GM12878 (cell line): ENCODE measurements at places on chromosomes 7 and 10. TPM values are rescaled to one million over a fixed set of nuclear protein-coding genes. Genes with fewer than 3 reads are reported as not detected.
A peak's percentile ranks its signal among the peaks of the same experiment; 100 is the strongest.

- no peaks in the 10 kb centered on the region for H3K36me3 ChIP-seq
- no peak for DNase-seq
- no peak overlapping the region for H3K27ac ChIP-seq
- H3K27me3 ChIP-seq = no peaks in the 10 kb centered on the region
Observed at GRCh38 chr7:69630292-69630691, 32.0 kb downstream of the AUTS2 start.

GRCh38 chr7:75656740-75657139, 82.0 kb downstream of the HIP1 start:
- peaks cover 4% of the 10 kb centered on the region for H3K4me1 ChIP-seq
- no peaks in the 10 kb centered on the region for H3K36me3 ChIP-seq
- no peak overlapping the region for H3K4me3 ChIP-seq
- no peak for DNase-seq

Gene PAXIP1
- 22.5 and 26.5 TPM in 2 replicates for total RNA-seq

- no peak for DNase-seq
- H3K4me1 ChIP-seq = no peaks in the 10 kb centered on the region
- H3K27me3 ChIP-seq = no peaks in the 10 kb centered on the region; the same call in 1 of the 2 replicates
Observed at GRCh38 chr7:122155566-122155965, 11.5 kb upstream of the AASS start.

Gene FAS
- total RNA-seq = 61.1 and 62.9 TPM in 2 replicates

GRCh38 chr10:129615921-129616525, 149.0 kb downstream of the MGMT start:
- no peaks in the 10 kb centered on the region for H3K27me3 ChIP-seq
- no peak overlapping the region for H3K27ac ChIP-seq
- H3K4me3 ChIP-seq = no peak overlapping the region
- no peaks in the 10 kb centered on the region for H3K4me1 ChIP-seq

DNA sequence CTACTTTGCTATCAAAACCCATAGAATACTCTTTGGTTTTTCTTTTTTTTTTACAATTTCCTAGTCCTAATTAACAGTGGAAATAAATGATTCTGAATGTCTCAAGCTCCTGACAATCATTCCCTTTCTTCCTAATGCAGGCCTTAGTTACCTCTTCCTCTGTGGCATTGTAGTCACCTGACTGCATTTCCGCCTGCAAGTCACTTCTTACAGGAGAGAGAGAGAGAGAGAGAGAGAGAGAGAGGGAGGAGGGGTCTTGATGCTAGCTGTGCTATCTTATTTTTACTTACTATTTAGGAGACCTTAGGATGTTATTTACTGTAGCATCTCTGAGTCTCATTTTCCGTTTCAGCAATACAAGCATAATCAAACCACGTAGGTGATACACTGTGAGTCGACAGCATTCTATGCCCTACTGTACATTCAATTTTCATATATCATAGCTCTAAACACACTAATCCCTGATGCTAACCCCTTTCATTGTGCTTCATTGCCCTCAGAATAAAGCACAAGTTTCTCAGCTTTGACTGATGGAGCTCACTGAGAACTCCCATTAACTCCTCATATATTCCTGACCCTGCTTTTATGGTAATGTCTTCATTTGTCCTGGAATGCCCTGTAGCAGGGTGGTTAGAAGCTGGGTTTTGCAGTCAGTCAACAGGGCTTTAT, 1237.3 kb downstream of the XPNPEP1 start:
- H3K36me3 ChIP-seq = no peaks in the 10 kb centered on the region
- H3K4me1 ChIP-seq = no peaks in the 10 kb centered on the region
- no peaks in the 10 kb centered on the region for H3K27me3 ChIP-seq
- H3K27ac ChIP-seq = no peak overlapping the region

Gene RAPGEF5
- total RNA-seq = 4.0 and 4.3 TPM in 2 replicates

Gene PLAU
- 15.2 and 17.1 TPM in 2 replicates for total RNA-seq

Gene SPDYE11
- not detected in 2 replicates for total RNA-seq

- no peaks in the 10 kb centered on the region for H3K36me3 ChIP-seq
- no peak for DNase-seq
- no peak overlapping the region for H3K27ac ChIP-seq
- no peaks in the 10 kb centered on the region for H3K4me1 ChIP-seq
Observed at GRCh38 chr10:118564652-118565051, 30.8 kb downstream of the PRLHR start.

DNA sequence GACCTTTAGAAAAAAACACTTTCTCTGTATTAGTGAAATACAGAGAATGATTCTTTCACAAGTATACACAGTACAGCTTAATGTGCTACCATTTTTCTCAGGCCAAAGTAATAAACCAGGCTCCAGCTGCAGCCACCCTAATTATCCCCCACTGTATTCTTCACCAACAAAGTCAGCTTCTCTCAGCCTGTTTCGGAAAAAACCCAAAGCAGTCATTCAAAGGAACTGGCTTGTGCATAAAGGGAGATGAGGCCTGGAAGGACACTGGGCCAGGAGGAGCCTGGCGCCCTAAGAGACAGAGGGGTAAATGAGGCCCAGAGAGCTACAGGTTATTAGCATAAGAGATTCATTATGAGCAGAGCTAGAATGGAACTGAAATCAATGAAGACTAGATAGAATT, 9.2 kb downstream of the USP54 start:
- H3K36me3 ChIP-seq = no peaks in the 10 kb centered on the region
- no peak for DNase-seq
- no peak overlapping the region for H3K4me3 ChIP-seq
- no peaks in the 10 kb centered on the region; the same call in 1 of the 2 replicates for H3K4me1 ChIP-seq

Gene FRMD4A
- 62.2 and 65.5 TPM in 2 replicates for total RNA-seq

- no peak overlapping the region for H3K27ac ChIP-seq
- 0 out of 2 replicates have a peak overlapping the region, but pooled peaks have one; percentile 6 for H3K4me3 ChIP-seq
- H3K4me1 ChIP-seq = peaks cover 18% of the 10 kb centered on the region
- H3K27me3 ChIP-seq = no peaks in the 10 kb centered on the region
- no peaks in the 10 kb centered on the region for H3K36me3 ChIP-seq
- DNase-seq = no peak
Observed at GRCh38 chr7:7772397-7772821, 54.0 kb upstream of the RPA3 start.
